Left ventricle myocardium inferior (tissue), 1 donor: ENCODE measurements at places on chromosomes 12 and 14.

GRCh38 chr12:98379106-98379505 is 136.3 kb upstream of the TMPO start:
- DNase-seq: no peak

DNA sequence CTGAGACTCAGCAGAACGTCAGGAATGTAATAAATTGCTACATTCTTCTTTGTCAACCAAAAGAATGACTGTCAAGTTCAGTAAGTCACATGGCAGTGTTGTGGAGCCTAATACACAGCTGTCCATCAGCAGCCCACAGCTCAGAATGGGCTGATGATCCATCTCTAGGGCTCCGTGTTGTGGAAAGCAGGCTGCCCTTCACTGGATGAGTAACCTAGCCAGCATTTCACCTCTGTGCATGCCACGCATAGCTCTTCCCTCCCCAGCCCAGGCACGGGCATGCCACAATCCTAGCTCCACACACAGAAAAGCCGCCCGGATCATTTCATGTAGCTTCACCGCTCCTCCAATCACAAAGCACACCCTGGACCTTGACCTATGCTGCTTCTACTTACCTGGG is 878.0 kb upstream of the TMEM132C start:
- no peak for DNase-seq

DNA sequence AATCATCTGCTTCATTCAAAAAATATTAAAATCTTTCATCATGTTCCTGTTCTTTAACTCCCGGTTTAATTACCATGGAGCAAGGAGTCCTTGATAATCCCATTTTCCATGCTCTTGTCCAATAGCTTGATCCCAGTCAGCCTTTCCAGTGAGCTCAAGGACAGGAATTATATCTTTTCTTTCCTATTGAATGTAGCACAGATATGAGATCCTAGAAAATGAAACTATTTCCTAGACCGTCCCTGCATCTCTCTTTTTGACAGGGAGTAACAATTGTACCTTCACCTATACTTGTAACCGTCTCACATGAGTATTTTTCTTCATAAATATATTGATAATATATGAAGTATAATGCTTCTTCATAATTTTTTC is 35.6 kb downstream of the PIK3C2G start:
- no peak for DNase-seq

DNA sequence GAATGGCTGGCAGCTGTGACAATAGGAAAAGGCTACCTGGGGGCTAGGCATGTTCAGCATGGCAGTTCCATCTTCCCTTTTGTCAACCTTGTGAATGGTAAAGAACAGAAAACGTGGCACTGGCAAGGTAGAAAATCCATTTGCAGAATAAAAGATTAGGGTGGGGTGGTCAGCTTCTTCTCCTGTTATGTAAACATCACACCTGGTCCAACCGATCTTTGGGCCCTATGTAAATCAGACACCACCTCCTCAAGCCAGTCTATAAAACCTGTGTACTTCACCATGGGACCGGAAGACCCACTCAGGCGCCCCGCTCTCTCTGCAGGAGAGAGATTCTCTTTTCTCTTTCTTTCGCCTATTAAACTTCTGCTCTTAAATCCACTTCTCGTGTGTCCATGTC is 19.6 kb upstream of the TMEM30B start:
- DNase-seq: no peak

DNA sequence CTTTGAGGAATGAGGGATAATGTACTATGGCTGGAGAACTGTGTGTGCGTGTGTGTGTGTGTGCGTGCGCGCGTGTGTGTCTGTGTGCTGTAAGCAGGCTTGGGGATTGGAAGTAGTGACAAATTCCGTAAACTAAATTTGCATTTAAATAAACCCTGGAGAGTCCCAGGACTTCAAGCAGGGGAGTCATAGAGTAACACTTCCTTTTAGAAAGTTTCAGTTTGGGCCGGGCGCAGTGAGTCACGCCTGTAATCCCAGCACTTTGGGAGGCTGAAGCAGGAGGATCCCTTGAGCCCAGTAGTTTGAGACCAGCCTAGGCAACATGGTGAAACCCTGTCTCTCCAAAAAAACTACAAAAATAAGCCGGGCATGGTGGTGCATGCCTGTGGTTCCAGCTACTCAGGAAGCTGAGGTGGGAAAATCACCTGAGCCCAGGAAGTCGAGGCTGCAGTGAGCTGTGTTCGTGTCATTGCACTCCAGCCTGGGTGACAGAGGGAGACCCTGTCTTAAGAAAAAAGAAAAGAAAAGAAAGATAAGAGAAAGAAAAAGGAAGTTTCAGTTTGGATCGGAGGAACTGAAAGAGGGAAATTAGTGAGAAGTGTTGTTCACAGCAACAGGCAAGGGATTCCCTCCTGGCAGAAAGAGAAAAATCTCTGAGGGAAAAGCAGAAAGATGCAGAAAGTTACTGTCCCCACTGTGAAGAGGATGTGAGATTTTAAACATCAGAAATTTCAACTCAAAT is 222.7 kb upstream of the SOX5 start:
- no peak for DNase-seq

GRCh38 chr12:2168808-2169207 is 116.0 kb downstream of the CACNA1C start:
- no peak for DNase-seq

- DNase-seq: no peak
These were observed 190.8 kb upstream of the TMEM132C start for GRCh38 chr12:128076188-128076587.

- DNase-seq: no peak
These were observed 17.4 kb downstream of the JDP2 start for GRCh38 chr14:75445236-75445635.

- no peak for DNase-seq
These were observed 19.3 kb downstream of the FMNL3 start for GRCh38 chr12:49687941-49688340.

GRCh38 chr14:42057111-42057510 is 450.4 kb downstream of the LRFN5 start:
- no peak for DNase-seq

DNA sequence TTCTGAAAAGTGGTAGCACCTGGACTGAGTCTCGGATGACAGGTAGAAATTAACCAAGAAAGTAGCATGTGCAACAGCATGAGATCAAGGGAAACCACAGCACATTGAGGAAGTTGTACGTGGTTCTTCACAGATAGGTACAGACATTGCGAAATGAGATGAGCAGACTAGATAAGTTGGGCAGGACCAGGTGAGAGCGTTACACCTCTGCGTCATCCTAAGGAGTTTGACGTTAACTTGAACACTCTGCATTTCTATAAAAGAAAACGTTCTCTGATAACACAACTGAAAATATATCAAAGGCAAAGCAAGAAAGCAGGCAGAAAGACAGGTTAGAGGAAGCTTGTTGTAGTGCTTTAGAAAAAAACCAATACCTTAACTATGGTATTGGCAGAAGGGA is 98.5 kb upstream of the RASSF8 start:
- DNase-seq: no peak

DNA sequence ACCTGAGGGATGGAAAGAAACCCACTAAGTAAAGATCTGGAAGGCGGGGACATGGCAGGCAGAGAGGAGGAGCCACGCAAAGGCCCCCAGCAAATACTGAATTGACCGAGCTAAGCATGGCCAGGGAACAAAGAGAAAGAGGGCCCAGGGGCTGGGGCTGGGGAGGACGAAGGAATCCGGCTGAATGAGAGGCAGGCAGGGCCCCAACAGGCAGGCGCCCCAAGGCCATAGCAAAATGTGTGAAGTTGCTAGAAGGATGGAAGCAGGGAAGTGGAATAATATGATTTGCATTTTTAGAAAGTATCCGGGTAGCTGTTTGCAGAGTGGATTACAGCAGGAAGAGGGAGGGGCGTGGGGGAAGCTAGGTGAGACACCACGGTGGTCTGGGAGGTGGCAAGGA is 49.1 kb downstream of the RFLNA start:
- no peak for DNase-seq

DNA sequence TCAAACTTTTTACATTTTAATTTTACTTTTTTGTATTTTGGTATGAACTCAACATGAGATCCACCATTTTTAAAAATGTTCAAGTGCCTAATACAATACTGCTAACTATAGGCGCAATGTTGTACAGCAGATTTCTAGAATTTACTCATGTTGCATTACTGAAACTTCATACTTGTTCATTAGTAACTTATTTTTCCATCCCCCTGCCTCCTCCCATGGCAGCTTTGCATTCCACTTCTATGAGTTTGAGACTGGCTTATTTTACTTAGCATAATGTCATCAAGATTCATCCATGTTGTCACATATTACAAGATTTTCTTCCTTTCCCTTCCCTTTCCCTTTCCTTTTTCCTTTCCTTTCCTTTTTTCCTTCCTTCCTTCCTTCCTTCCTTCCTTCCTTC is 825.9 kb downstream of the SLC16A7 start:
- no peak for DNase-seq

GRCh38 chr12:120546050-120546386 is 11.9 kb downstream of the RNF10 start:
- no peak for DNase-seq

DNA sequence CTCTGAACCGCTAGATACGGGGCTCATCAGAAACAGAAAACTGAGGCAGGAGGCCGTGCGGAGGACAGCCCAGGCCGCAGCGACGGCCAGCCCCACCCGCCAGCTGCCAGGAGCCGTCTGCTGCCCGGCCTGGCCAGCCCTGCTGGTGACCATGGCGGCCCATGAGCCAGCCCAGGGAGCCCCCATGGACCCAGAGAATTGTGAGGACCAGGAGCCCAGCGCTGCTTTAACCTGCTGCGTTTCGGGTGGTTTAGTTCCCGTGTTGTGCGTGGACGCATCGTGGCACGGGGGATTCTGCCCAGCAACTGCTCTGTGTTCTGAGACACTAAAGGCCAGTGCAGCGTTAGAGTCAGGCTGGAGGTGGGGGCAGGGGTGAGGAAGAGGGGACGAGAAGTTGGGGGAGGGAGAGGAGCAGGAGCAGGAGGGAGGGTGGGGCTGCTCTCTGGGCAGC is 44.2 kb downstream of the NOC4L start:
- no peak for DNase-seq

- DNase-seq: no peak
These were observed 2.1 kb downstream of the MVK start for GRCh38 chr12:109575683-109576082.

DNA sequence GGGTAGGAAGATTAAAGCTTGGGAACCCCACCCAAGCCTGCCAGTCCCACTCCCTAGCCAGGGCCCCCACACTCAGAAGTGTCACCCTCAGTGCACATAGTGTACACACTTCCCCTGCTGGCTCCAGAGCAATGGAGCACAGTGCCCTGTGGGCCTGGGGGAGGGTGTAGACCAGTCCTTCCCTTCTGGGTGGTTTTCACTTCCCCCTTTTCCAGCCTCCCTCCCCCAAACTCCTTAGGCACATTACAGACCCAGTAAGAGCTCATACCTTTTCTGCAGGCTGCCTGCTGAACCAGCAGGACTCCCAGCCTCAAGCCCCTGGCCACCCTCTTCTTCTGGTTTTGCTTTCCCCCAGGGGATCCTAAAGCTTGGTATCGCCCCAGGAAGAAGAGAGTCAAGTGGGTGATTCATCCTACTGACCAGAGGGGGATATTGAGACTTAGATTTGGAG is at the start of gene ZNF385A:
Gene ZNF385A, minus strand, starts transcription at position 143 of the 451 bp plus-strand sequence. CDS start 219 bp downstream, outside the sequence.
- DNase-seq: peak; percentile 33

DNA sequence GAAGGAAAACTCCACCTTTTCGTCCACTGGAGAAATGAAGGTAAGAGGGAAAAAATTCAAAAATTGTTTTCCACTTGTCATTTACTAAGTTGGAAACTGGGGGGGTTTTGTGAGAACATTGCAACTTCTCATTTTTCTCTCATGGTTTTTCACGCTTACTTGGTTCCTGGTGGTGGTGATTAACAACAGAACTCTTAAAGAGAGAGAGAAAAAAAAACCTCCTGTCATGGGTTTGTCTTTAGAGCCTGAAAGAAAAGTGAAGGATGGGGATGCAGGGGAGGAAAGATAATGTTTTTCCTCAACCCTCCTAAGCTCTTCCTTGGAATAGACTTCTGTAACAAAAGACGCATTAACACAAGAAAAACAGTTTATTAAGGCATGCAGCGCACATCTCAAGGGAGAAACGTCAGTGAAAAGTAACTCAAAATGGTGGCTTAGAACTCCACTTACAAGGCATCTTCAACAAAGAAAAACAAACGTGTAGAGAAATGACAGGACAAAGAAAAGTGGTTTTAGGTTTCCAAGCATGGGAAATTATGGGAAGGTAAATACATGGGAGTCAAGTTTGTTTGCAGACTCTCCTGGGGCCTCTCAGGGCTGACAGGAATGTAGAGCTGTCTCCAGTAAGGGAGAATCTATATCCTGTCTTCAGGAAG is 81.9 kb upstream of the ATF7IP start:
- DNase-seq: no peak

GRCh38 chr14:92719421-92719820 is 29.0 kb downstream of the LGMN start:
- DNase-seq: no peak

- DNase-seq: no peak
These were observed 16.4 kb downstream of the BCL2L14 start for GRCh38 chr12:12086973-12087692.

- no peak for DNase-seq
These were observed 3.2 kb upstream of the AMIGO2 start for GRCh38 chr12:47082796-47083621.

DNA sequence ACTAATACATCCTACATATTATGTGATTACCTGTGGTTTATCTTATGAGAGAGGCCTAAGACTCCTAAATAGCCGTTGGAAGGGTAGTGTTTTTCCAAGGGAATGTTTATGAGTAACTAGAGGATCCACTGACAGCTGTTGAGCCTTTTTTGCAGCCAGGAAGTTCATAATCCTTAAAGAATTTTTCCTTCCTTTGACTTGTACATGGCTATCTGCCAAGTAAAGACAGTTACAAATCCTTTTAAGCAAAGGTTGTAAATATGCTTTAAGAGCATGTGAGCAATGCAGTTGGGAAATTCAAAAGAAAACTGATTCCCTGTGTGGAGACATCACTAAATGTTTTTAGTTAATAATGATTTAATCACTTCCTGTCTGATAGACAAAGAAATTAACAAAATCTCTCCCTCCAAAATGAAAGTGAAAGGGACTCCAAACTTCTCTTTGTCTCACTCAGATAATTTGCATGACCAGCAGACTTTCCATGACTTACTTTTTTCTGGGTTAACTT is 333.8 kb downstream of the PDZRN4 start:
- DNase-seq: no peak

GRCh38 chr12:119341020-119341419 is 6.5 kb downstream of the CCDC60 start:
- DNase-seq: no peak

DNA sequence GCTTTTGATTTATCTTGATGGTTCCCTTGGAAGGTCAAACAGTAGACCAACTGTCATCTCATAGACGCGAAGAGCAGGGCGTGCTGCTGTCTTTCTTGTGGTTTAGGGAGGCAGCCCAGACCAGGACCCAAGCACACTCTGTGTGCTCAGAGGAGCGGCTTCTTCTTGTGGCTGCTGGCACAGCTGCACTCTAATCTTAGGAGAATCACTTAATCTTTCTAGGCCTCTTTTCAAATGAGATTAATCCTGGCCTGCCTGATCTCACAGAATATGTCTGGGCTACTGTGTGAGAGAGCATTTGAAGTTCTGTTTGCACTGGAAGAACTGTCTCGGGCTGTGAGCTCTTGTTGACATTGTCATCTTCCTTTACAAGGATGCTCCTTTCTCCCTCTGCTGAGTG is 60.0 kb upstream of the TRAF3 start:
- DNase-seq: no peak

- no peak for DNase-seq
These were observed 57.9 kb downstream of the FUT8 start for GRCh38 chr14:65470404-65470880.

GRCh38 chr12:28390761-28391385 is 200.6 kb downstream of the CCDC91 start:
- no peak for DNase-seq

- no peak for DNase-seq
These were observed 69.9 kb upstream of the C14orf180 start for GRCh38 chr14:104509673-104510072.

- peak; percentile 27 for DNase-seq
These were observed 947 bp downstream of the GAS2L3 start for GRCh38 chr12:100574187-100575074.
